ENCODE measurements at places on chromosomes 3 and 15.

- no peak for DNase-seq
Observed at GRCh38 chr3:105572501-105572900, 205.8 kb downstream of the ALCAM start.

GRCh38 chr3:10382892-10383849, 62.3 kb upstream of the SEC13 start:
- DNase-seq = no peak

DNA sequence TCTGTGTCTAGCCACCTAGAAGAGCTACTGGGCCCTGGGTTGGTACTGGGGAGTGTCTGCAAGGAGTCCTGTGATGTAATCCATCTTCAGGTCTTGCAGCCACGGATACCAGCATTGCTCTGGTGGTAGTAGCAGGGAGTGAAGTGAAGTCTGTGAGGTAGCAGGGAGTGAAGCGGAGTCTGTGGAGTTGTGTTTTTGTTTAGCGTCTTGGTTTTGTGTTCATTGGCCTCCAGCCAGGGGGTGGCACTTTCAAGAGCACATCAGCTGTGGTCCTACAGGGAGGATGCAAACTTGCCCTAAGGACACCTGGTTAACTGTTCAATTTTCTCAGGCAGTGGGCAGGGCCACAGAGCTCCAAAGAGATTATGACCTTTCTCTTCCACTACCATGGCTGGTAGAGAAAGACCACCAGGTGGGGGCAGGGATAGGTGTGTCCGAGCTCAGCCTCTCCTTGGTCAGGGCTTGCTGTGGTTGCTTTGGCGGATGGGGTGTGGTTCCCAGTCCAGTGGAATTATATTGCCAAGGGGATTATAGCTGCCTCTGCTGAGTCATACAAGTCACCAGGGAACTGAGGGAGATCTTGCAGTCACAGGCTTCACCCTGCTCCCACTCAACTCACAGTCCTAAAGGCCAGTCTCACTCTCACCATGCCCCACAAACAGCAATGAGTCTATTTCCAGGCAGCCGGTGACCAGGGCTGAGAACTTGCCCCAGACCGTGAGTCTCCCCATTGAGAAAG, 424.7 kb downstream of the ZBBX start:
- DNase-seq = no peak

- DNase-seq = no peak
Observed at GRCh38 chr15:38899300-38899699, 334.7 kb upstream of the RASGRP1 start.

Measured in hippocampal formation (tissue), 2 donors.